ENCODE measurements at places on chromosomes 7 and 10. TPM values are rescaled to one million over a fixed set of nuclear protein-coding genes. Genes with fewer than 3 reads are reported as not detected.

The DLG5 gene
- 75.8 TPM for total RNA-seq

The PIK3AP1 gene
- not detected for total RNA-seq

The PARG gene
- total RNA-seq, result 39.0 TPM

The CALN1 gene
- total RNA-seq, result not detected

The TBATA gene
- not detected for total RNA-seq

The SLC18A3 gene
- not detected for total RNA-seq

The LIPF gene
- total RNA-seq, result 0.29 TPM

The SP8 gene
- not detected for total RNA-seq

The CRPPA gene
- 1.2 TPM for total RNA-seq

Data from smooth muscle cell of trachea (primary cell).